Aorta (tissue), 5 donors: ENCODE measurements at places on chromosomes 5 and 9. TPM values are rescaled to one million over a fixed set of nuclear protein-coding genes. Genes with fewer than 3 reads are reported as not detected.

FOXD4 gene
- 0.27 TPM for total RNA-seq

- no peaks in the 10 kb centered on the region for H3K27me3 ChIP-seq
- no peak overlapping the region for H3K4me3 ChIP-seq
- H3K4me1 ChIP-seq = no peaks in the 10 kb centered on the region
- H3K36me3 ChIP-seq = no peaks in the 10 kb centered on the region
- peak; percentile 24 for DNase-seq
Observed at GRCh38 chr9:36872641-36873040, 161.4 kb downstream of the PAX5 start.

LMNB1 gene
- total RNA-seq = 8.9 TPM

DNA sequence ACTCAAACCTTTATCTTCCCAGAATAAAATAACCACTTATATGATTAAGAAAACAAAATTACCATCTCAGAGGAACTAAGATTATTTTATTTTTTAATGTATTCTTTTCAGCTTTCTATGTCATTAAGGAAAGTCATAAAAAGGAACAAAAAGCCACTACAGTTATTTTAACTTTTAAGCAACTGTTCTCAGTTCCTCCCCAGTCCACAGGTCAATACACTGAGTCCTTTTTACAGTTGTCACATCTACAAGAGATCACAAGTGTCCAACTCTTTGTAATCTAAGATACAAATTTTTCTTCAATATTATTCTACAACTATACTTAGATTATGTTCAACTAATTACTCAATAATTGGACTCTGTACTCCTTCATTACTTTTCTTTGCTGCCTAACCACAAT is 782.8 kb upstream of the ACO1 start:
- no peaks in the 10 kb centered on the region for H3K36me3 ChIP-seq
- DNase-seq = no peak
- peaks cover 2% of the 10 kb centered on the region for H3K4me1 ChIP-seq
- no peaks in the 10 kb centered on the region for H3K27me3 ChIP-seq
- no peak overlapping the region for H3K4me3 ChIP-seq

- no peaks in the 10 kb centered on the region for H3K4me1 ChIP-seq
- no peaks in the 10 kb centered on the region for H3K27me3 ChIP-seq
- H3K27ac ChIP-seq = no peak overlapping the region
- DNase-seq = no peak
- H3K36me3 ChIP-seq = no peaks in the 10 kb centered on the region
Observed at GRCh38 chr5:173399851-173400250, 71.6 kb upstream of the STC2 start.

DNA sequence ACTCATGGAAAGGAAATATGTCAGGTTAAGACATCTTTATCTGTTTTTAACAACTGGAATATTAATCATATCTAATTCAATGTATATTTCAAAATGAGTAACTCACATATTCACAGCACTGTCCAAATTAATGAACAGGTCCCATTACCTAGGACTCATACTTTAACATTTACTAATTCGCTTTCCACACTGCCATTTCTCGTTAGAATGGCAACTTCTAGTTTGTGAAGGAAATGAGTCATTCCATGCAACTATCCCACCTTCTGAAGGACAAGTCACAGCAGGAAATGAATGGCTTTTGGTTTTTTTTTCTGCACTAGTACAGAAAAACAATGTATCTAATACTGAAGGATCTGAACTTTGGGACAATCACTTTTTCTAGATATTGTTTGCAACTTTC is 24.6 kb upstream of the IFNK start:
- H3K36me3 ChIP-seq = no peaks in the 10 kb centered on the region
- no peak overlapping the region for H3K27ac ChIP-seq
- H3K4me1 ChIP-seq = no peaks in the 10 kb centered on the region
- H3K27me3 ChIP-seq = no peaks in the 10 kb centered on the region
- DNase-seq = no peak
- no peak overlapping the region for H3K4me3 ChIP-seq

DNA sequence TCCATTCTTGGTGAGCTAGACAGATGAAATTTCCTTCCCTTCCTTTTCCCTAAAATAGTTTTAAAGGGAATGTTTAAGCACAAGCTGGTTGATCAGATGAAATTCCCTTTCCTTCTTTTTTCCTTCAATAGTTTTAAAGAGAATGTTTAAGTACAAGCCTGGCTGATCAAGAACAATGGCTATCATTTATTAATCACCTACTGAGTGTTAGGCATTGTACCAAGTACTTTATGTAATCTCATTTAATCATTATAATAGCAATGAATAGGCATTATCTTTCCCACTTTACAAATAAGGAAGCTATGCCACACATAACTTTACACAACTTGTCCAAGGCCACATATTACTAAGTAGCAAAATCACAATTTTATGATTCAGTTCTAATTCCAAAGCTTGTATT is 152.0 kb upstream of the ACOT12 start:
- no peaks in the 10 kb centered on the region for H3K36me3 ChIP-seq
- H3K27ac ChIP-seq = no peak overlapping the region
- DNase-seq = no peak

GRCh38 chr5:158303275-158303674 is 444.3 kb upstream of the CLINT1 start:
- H3K36me3 ChIP-seq = no peaks in the 10 kb centered on the region
- no peaks in the 10 kb centered on the region for H3K27me3 ChIP-seq
- no peak overlapping the region for H3K4me3 ChIP-seq
- no peak overlapping the region for H3K27ac ChIP-seq
- DNase-seq = no peak

DNA sequence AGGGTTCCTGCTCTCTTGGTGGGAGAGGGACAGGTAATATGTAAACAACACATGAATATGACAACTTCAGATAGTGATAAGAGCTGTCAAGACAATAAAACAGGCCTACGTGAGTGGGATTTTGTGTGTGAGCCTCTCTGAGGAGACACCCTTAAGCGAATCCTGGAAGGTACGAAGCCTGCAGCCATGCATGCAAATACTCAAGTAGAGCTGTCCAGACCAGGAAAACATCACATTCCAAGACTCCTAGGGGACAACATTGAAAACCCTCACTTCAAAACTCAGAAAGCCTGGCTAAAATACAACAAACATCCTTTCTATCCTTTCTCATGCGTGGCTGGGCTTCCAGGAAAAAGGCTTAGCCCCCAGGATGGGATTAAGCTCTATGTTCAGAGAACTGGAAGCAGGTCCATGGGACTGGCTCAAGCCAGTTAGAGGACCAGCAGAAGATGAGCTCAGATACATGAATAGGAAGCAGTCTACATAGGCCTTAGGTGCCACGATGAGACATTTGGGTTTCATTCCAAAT is 124.8 kb upstream of the IQGAP2 start:
- H3K27me3 ChIP-seq = no peaks in the 10 kb centered on the region
- H3K27ac ChIP-seq = no peak overlapping the region
- H3K4me3 ChIP-seq = no peak overlapping the region
- DNase-seq = no peak
- no peaks in the 10 kb centered on the region for H3K4me1 ChIP-seq

DNA sequence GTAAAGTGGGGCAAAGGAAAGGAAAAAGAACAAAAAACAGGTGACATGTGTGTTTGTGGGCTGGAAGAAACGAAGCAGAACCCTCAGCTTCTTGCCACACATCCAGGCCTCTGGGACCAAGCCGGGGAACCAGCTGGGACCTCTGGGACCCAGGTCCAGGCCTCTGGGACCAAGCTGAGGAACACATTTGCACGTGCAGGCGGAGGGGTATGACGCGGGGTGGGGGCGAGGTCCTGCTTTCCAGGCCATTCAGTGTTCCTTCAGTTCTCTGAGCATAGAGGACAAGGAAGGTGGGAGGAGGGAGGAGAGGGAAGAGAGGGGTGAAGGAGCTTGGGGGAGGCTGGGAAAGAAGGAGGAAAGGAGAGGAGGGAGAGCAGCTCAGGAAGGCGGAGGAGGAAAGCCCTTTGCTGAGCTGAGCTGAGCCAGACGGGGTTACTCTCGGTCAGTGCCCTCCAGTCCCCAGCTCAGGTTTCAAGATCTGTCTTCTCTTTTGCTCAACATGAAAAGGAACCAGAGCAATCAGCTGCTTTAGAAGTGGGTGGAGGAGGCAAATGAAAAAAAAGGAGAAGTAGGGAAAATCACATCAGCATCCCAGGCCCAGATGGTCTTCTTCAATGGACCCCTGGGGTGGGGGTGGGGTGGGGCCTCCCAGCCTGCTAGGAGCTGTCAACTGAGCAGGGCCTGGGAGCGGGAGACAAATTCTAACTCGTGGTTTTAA is 59.1 kb downstream of the ABCA1 start:
- no peaks in the 10 kb centered on the region for H3K36me3 ChIP-seq
- DNase-seq = peak; percentile 80
- no peaks in the 10 kb centered on the region for H3K4me1 ChIP-seq
- H3K27ac ChIP-seq = no peak overlapping the region

- H3K27ac ChIP-seq = no peak overlapping the region
- DNase-seq = no peak
- H3K27me3 ChIP-seq = no peaks in the 10 kb centered on the region
- H3K36me3 ChIP-seq = no peaks in the 10 kb centered on the region
- H3K4me1 ChIP-seq = no peaks in the 10 kb centered on the region
- H3K4me3 ChIP-seq = no peak overlapping the region
Observed at GRCh38 chr9:7534211-7534935, 265.2 kb downstream of the DMAC1 start.

DNA sequence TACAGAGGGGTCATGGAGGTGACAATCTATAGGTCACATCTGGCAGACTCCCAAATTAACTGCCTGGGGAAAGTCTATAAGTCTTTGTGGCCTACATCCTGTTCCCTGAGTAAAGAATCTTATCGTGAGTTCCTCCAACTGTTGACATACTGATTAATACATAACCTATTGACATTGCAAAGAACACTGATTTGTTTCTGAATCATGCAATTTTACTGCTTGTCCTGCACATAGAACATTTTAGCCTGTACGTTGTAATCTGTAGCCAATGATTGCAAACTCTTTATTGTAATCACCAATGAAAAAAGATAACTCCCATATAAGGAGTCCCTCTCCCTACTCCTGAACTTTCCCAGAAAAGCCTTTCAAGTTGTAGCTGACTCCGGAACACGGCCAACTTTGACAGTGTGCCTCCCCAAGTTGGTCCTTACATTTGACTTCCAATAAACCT is 18.8 kb upstream of the OR2K2 start:
- H3K36me3 ChIP-seq = no peaks in the 10 kb centered on the region
- no peaks in the 10 kb centered on the region for H3K27me3 ChIP-seq
- no peaks in the 10 kb centered on the region for H3K4me1 ChIP-seq
- DNase-seq = no peak
- no peak overlapping the region for H3K4me3 ChIP-seq

DNA sequence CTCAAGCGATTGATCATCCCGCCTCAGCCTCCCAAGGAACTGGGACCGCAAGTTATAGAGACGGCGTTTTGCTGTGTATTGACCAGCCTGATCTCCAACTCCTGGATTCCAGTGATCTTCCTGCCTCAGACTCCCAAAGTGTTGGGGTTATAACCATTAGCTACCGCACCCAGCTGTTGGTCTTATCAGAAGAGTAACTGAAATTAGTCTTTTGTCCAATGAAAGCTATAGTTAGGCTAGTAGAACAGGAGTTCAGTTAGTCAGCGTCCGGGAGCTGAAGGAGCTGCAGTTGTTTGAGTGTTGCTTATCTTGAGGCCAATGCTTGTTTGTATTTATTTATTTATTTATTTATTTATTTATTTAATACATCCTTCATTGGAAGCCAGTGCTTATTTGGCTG is 3.2 kb upstream of the MIGA2 start:
- no peak overlapping the region for H3K4me3 ChIP-seq
- H3K36me3 ChIP-seq = no peaks in the 10 kb centered on the region
- H3K27ac ChIP-seq = no peak overlapping the region
- H3K27me3 ChIP-seq = no peaks in the 10 kb centered on the region
- DNase-seq = no peak
- no peaks in the 10 kb centered on the region for H3K4me1 ChIP-seq

DNA sequence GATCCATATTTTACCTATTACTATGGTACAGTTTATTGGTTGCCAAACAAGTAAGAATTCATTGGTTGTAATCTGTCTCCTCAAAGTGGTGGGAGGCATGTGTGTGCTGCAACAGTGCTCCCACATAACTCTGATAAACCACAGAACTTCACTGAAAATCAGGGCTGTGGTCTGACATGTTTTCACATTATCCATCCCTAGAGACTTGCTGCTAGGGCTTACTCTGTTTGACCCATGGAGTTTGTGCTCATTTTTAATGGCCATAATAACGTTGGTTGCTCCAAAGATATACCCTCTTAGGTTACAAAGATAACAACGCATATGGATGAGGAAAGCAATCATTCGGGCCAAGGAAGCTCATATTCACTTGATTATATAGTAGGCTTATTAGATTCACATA is 37.0 kb downstream of the HACD4 start:
- H3K27me3 ChIP-seq = no peaks in the 10 kb centered on the region
- no peak overlapping the region for H3K4me3 ChIP-seq
- no peak for DNase-seq

- no peaks in the 10 kb centered on the region for H3K36me3 ChIP-seq
- H3K4me3 ChIP-seq = no peak overlapping the region
- no peak for DNase-seq
- no peak overlapping the region for H3K27ac ChIP-seq
Observed at GRCh38 chr5:148873690-148874485, 47.5 kb downstream of the ADRB2 start.

SH3GL2 gene
- not detected for total RNA-seq

HSPA9 gene
- 139 TPM for total RNA-seq

GRCh38 chr9:129471201-129472019 is 149.5 kb downstream of the C9orf50 start:
- H3K4me1 ChIP-seq = no peaks in the 10 kb centered on the region
- no peak overlapping the region for H3K4me3 ChIP-seq
- no peak for DNase-seq
- no peaks in the 10 kb centered on the region for H3K36me3 ChIP-seq
- H3K27me3 ChIP-seq = no peaks in the 10 kb centered on the region
- H3K27ac ChIP-seq = no peak overlapping the region

PCDHA9 gene
- total RNA-seq = 0.13 TPM

- no peaks in the 10 kb centered on the region for H3K36me3 ChIP-seq
- H3K27me3 ChIP-seq = no peaks in the 10 kb centered on the region
- no peak overlapping the region for H3K27ac ChIP-seq
- H3K4me3 ChIP-seq = no peak overlapping the region
- peaks cover 8% of the 10 kb centered on the region for H3K4me1 ChIP-seq
- DNase-seq = no peak
Observed at GRCh38 chr5:142777099-142777498, 6.9 kb downstream of the ARHGAP26 start.

- DNase-seq = peak; percentile 92
- no peaks in the 10 kb centered on the region for H3K4me1 ChIP-seq
- no peaks in the 10 kb centered on the region for H3K27me3 ChIP-seq
- peak within 1 kb of the TSS; percentile 47 for H3K4me3 ChIP-seq
- H3K27ac ChIP-seq = peak within 1 kb of the TSS; percentile 70
- no peaks in the 10 kb centered on the region for H3K36me3 ChIP-seq
Observed at GRCh38 chr9:34651876-34652601, at the start of gene IL11RA. IL11RA (plus strand) TSS chr9:34652185; CDS start chr9:34655218, 3,033 bp downstream.

PCDHB2 gene
- 3.1 TPM for total RNA-seq

SLC34A1 gene
- total RNA-seq = not detected

DNA sequence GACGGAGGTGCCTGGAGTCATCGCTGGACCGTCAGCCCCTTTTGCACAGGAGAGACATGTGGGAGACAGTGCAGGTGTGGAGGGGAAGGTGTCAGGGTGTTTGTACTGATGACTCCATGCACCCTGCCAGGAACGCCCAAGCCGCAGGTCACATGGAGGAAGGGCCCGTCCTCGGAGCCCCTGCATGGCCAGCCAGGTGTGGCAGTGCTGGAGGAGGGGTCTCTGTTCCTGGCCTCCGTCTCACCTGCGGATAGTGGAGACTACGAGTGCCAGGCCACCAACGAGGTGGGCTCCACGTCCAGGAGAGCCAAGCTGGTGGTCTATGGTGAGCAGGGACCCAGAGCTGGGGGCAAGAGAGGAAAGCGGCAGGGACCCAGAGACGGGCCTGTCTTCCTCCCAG is 81.5 kb downstream of the HMCN2 start:
- no peaks in the 10 kb centered on the region for H3K36me3 ChIP-seq
- no peak overlapping the region for H3K4me3 ChIP-seq
- no peak for DNase-seq
- no peaks in the 10 kb centered on the region for H3K4me1 ChIP-seq
- no peak overlapping the region for H3K27ac ChIP-seq
